ENCODE measurements at places on chromosomes 6 and 20. TPM values are rescaled to one million over a fixed set of nuclear protein-coding genes. Genes with fewer than 3 reads are reported as not detected.

DNA sequence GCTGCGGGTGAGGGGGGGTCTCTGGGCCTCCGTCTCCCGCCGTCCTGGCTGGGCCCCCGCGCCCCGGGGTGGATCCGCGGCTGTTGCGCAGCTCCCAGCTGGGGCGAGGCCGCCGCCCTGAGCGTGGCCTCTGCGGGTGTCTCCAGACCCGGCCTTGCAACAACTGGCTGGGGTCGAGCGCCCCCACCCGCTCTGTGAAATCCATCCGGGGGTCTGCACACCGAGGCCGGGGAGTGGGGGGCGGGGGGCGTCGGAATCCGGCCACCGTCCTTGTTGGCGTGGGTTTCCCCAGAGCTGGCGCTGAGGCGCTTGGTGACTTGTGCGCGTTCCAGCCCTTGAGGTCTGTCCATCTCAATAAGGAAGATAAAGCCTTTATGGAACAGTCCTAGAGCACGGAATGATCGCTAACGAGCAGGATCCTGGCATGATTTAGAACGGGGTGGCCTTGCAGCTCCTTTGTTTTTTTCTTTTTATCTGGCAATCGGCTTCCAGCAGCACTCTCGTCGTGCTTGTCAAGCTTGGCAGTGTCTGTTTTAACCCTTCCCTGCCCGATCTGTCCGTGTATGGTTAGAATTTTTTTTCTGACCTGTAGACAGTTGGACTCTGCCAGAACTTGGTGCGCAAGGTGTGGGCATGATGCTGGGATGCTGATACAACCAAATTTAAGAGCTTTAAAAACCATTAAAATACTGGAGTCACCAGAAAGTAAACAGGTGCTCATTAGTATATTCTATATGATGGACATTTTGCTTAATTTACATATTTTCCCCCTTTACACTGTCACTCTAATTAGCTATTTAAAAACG lies 675 bp downstream of the DSTN start:
- peak overlapping the region; percentile 95 for H3K27ac ChIP-seq
- DNase-seq, result peak; percentile 69
- no peaks in the 10 kb centered on the region for H3K36me3 ChIP-seq
- H3K27me3 ChIP-seq, result no peaks in the 10 kb centered on the region
- peaks cover 63% of the 10 kb centered on the region for H3K4me1 ChIP-seq

GRCh38 chr20:59939052-59939878 lies 840 bp downstream of the PPP1R3D start:
- no peak overlapping the region for H3K27ac ChIP-seq
- peaks cover 51% of the 10 kb centered on the region for H3K27me3 ChIP-seq
- peak overlapping the region; percentile 74 for H3K4me3 ChIP-seq
- H3K4me1 ChIP-seq, result peaks cover 8% of the 10 kb centered on the region

DNA sequence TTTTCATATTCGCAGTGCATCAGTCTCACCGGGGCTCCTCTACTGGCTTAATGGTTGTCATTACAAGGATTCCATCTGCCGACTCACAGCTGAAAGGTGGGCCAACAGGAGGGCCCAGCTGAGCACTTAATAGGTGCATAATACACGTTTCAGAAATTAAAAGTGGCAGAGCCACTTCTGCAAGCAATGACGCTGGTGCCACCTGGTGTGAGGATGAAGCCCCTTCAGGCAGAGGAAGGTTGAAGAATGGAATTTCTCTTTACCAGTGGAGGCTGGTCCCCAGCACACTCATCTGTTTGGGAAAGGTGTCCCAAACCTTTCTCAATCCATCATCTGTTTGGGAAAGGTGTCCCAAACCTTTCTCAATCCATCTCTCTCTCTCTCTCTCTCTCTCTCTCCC lies 8.2 kb upstream of the STMND1 start:
- no peak overlapping the region for H3K4me3 ChIP-seq
- no peaks in the 10 kb centered on the region for H3K36me3 ChIP-seq
- H3K27ac ChIP-seq, result no peak overlapping the region
- peak; percentile 72 for DNase-seq

- no peaks in the 10 kb centered on the region for H3K36me3 ChIP-seq
- no peak overlapping the region for H3K4me3 ChIP-seq
- DNase-seq, result no peak
These were observed 12.7 kb upstream of the SLC17A1 start for GRCh38 chr6:25844518-25844917.

Gene BTN1A1
- 0.38 TPM for total RNA-seq

Data from GM23338 (cell line).